ENCODE measurements at places on chromosomes 12 and 14.

GRCh38 chr14:104111301-104112112 is 26.0 kb downstream of the ASPG start:
- no peak for DNase-seq

- DNase-seq: no peak
These were observed 172.2 kb downstream of the NPAS3 start for GRCh38 chr14:33110737-33111443.

GRCh38 chr12:79561401-79562132 is 129.2 kb downstream of the PAWR start:
- DNase-seq: no peak

- DNase-seq: no peak
These were observed 38.7 kb upstream of the PTCSC3 start for GRCh38 chr14:36215217-36215598.

GRCh38 chr12:60137513-60137912 is 541.7 kb downstream of the SLC16A7 start:
- DNase-seq: no peak

- DNase-seq: no peak
These were observed 14.3 kb downstream of the HDAC7 start for GRCh38 chr12:47805417-47805816.

DNA sequence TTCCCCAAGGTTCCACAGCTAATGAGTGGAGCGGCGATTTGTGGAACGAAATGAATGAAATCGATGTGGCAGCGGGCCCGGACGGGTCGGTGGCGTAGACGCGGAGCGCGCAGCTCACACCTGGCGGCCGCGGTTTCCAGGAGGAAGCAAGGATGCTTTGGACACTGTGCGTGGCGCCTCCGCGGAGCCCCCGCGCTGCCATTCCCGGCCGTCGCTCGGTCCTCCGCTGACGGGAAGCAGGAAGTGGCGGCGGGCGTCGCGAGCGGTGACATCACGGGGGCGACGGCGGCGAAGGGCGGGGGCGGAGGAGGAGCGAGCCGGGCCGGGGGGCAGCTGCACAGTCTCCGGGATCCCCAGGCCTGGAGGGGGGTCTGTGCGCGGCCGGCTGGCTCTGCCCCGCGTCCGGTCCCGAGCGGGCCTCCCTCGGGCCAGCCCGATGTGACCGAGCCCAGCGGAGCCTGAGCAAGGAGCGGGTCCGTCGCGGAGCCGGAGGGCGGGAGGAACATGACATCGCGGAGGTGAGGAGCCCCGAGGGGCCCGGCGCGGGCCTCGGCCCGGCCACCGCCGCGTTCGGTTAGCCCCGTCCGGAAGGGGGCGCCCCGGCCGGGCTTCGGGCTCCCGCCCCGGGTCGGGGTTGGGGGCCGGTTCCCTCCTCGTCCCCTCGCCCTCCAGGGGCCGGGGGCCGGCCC is at the start of gene PTPN11:
TSS of gene PTPN11 (plus strand) at position 340 of the 689 bp plus-strand sequence. CDS start at position 505, 165 bp downstream.
- DNase-seq: peak; percentile 67

All from NCI-H1092 (cell line).